ENCODE measurements at places on chromosomes 6 and 20.

DNA sequence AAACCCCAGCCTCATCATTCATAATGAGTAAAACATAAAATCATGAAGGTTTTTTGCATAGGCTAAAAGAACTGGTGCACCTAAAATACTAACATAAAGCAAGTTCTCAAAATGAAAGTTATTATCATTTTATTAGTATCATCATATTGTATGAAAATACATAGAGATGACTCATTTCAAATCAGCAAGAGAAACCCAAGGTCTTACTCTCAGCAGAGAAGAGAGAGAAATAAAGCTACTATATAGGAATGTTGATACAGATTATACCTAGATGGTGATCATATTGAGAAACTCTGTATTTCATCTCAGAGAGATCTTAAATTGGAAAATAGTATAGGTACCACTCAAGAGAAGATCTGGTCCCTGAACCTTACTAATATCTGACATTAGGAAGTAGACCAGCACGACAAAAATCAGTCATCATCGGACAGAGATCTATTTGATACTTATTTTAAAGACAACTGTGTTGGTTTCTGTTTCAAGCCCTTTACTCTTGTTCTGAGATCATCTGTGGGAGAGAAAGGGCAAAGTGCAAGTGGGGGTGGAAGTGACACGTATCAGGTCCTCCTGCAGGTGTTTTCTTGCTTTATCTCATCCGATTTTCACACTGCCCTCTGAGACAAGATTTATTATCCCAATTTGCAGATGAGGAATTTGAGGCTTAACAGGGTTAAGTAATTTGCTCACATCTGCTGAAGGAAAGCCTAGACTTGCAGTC is 532.3 kb downstream of the MAFB start:
- DNase-seq: no peak

DNA sequence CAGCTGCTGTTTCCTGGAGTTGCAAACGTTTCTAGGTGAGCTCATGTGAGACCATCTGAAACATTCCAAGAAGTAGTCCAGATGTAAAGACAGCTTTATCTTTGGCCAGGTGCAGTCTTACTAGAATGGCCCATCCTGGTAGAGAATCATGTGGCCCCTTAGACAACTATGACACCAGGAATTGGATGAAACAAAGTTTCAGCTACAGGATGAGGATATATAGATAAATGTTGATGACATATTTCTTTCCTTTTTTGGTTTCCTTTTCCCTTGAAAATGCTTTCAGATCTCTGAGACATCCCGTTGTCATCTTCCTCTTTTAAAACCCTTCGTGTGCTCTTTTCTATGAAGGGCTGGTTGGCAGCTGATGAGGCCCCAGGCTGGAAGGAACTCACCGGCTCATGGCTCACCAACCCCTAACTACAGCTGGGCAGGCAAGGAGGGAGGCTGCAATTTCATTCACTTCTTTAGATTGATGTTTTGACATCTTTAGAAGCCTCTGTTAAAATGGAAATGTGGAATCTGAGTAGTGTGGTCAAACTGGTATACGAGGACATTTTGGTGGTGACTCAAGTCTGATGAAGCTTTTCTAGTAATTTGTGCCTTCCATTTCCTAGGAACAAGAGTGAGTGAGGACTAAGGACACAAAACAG is 167.9 kb upstream of the TNFAIP3 start:
- no peak for DNase-seq

- no peak for DNase-seq
These were observed at the start of gene APOM for GRCh38 chr6:31655349-31656237. APOM (plus strand) TSS chr6:31655894; CDS start chr6:31655967, 73 bp downstream.

DNA sequence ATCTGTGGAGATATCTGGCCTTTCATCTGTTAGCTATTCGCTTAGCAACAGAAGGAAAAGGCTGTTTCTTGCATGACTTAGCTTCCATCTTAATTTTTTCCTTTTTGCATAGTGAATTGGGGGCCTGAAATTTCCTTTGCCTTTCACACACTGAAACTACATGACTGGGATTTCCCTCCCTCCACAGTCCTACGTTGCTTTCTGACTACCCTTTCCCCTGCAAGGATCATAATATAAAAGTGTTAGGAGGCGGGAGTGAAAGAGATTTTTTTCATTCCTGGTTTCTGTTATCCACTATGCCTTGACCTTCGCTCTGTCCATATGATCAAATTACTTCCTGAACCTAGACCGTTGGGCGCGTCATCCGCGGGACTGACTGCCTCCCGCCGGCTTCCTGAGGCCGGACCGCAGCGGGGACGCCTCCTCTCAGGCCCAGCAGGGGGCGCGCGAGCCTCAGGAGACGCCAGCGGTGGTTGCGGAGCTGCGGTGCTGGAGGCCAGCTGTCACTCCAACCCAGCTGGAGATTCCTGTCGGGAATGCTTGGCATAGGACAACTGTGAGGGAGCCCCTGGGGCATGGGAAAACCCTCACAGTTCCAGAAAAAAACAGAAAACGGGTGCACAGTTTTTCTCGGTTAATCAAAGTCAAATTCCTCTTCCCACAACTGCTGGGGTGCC is 55.6 kb downstream of the MEP1A start:
- DNase-seq: peak; percentile 21

GRCh38 chr20:41178904-41179432 is 41.6 kb downstream of the PLCG1 start:
- DNase-seq: no peak

DNA sequence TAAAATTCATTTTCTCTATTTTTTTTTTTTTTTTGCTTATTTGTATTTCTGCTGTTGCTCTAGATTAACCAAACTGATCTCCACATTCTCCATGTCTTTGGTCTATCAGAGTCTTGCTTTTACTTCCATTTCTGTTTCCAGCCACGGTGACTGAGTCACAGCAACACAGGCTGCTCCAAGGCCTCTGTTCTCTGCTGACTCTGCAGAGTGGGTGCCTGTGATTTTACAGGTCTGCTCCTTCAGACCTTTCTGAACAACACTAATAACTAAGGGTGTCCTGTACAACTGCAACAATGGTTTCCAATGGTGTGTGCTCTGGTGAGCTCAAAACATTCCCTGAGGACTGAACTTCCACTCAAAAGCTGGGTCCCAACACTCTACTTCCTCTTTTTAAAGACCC is 102.3 kb upstream of the BMP2 start:
- no peak for DNase-seq

- DNase-seq: no peak
These were observed 53.6 kb downstream of the CDC40 start for GRCh38 chr6:110233770-110234374.

DNA sequence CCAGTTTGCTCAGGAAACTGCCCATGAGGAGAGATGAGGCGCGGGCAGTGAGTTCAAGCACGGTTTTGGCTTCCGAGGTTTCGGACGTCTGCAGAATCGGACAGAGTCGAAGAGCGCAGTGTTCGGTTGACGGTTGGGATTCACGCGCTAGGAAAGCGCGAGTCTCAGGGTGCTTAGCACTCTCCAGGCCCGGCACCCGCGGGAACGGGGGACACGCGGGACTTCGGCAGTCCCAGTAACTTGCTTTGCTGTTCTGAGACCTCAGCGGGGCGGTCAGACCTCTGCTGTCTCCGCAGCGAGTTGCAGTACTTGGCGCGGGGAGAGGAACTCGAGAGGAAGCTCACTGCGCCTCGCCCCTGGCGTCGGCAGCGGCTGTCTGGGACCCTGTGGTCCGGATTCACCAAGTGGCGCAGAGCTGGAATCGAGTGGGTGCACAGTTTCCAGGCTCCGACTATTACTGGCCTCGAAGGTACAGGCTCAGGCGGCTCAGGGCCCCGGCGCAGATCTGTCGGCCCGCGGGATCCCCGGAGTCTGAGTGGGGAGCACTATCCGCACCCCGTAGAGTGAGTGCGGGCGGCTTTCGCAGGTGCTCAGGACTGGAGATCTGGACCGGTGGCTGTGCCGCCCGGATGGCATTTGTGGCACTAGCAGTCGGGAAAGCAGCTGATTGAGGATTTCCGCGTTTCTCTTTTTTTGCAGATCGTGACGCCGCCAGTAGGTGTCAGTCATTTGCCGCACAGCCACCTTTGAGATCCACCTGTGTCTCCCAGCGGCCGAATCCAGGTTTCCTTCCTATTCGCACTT is at the start of gene POM121L2:
Gene POM121L2 (minus strand): TSS at position 128 of the 804 bp plus-strand sequence. CDS start 103 bp downstream, at position 25.
- peak; percentile 24 for DNase-seq

DNA sequence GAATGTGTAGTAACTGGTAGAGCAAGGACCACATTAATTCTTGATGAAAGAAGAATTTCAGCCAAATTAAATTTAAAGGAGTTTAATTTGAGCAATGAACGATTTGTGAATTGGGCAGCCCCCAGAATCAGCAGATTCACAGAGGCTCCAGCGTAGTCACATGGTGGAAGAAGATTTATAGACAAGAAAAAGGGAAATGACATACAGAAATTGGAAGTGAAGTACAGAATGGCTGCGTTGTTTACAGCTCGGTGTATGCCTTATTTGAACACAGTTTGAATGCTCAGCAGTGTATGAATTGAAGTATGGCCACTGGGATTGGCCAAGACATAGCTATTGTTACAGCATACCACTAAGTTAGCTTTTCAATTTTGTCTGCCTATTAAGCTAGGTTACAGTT is 173.6 kb upstream of the ARG1 start:
- no peak for DNase-seq

- DNase-seq: no peak
These were observed 77.1 kb downstream of the ATRN start for GRCh38 chr20:3547906-3548305.

- DNase-seq: no peak
These were observed 924 bp downstream of the FAM162B start for GRCh38 chr6:116764629-116764960.

DNA sequence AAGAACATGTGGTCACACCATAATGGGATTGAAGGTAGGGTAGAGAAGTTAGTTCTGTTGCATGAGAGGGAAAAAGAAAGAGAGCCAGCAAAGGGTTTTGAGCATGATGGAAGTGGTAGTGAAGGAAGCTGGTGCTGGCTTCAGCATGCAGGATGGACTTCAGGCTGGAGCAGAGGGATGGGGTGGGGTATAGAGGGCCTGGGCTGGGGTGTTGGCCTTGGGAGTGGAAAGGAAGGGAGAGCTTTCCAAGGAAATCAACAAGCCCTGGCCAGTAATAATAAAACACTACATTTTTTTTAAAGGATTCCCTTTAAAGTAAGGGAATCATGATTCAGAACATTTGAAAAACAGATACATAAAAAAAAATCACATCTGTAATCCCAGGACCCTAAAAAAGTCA is 61.2 kb downstream of the LAMA4 start:
- DNase-seq: no peak

GRCh38 chr6:13307508-13307995 is 20.8 kb downstream of the TBC1D7 start:
- DNase-seq: no peak

DNA sequence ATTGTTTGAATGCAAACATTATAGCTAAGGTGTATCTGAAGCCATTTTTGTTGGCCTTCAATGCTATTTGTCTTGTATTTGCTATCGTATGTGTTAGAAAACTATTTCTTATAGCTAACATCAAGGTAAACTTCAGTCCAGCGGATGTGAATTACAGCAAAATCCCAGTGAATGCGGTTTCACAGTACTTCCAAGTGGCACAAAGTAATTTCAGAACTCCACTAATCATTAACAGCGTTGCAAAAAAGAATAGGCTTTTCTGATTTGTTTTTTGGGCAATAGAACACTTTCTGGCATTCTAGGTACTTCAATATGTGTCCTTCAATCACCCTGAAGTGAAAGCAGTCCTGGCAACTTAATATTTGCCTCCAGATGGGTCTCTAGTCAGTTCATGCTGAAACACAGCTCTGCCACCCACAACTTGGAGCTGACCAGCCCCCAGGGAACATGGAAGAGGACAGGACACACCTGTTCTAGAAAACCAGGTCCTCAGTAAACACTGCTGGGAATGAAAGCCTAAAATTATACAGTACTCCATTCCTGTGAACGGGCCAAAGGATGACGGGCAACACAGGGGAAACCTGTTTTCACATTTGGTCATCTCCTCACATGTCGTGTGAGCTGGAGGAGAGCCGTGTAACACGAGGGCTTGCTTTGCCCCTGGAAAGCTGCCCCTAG is 9.7 kb upstream of the MRPS10 start:
- no peak for DNase-seq

- no peak for DNase-seq
These were observed 71.8 kb upstream of the NNAT start for GRCh38 chr20:37449276-37449675.

GRCh38 chr6:112457886-112458285 is 110.8 kb downstream of the RFPL4B start:
- DNase-seq: no peak

DNA sequence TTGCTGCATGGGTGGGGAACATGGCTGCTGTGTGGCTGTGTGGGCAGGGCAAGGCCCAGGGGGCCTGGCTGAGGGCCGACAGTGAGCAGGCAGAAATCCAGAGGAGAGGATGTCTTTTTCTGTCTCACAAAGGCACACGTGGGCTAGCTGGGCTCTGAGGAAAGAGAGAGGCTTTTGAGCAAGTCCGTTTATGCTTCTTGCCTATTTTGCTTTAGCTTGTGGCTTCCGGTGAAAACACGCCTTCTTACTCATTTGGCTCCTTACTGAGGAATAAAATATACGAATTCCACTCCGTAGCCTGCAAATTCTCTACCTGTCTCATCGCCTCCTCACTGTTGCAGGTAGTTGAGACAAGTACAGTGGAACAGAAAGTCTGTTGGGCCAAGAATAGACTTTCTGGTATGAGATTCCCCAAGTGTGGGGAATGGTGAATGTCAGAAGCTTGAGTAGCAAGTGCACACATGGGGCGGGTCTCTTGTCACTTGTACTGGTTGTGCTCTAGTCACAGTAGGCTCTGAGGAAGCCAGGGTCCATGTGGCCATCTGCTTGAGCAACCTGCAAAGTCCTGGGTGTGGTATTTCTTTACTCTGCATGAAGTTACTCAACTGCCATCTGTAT is 28.4 kb downstream of the WRNIP1 start:
- DNase-seq: no peak

GRCh38 chr6:170032706-170033309 is 258.1 kb downstream of the DLL1 start:
- no peak for DNase-seq

DNA sequence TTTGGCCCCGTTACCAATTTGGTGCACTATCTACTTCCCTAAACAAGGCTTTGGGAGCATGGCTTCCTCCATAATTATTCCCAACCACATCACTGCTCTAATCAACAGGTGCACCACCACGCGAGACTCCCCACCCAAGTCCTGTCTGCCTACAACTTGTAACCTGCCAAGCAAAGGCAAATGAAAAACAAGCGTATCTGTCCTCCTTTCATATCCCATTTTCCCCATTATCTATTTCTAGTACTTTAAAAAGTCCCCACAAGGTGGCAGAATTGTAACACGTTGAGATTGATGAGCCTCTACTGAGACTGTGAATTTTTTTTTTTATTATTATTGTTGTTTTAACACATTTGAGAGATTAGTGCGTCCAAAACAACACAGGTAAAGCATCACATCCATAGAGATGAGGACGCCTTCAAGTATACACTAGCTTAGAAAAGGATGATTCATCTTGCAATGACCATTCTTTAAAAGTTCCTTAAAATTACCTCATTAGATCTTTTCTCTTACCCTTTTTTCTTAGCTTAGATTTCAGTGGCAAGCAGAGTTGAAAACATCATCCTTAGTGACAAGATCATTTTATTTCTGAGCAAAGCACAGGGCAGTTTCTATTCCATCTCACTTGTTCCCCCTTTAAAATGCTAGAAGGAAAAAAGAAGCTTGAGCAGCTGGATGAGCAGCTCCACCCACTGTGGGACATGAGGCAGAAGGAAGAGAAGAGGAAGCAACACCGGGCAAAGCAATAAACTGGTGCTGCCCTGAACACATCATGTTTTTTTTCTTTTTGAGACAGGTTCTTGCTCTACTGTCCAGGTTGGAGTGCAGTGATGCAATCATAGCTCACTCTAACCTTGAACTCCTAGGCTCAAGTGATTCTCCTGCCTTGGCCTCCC is 210.8 kb downstream of the ARHGAP18 start:
- DNase-seq: no peak

GRCh38 chr20:13231031-13231752 is 10.1 kb downstream of the ISM1 start:
- no peak for DNase-seq
